ENCODE measurements at places on chromosomes 1 and 21. TPM values are rescaled to one million over a fixed set of nuclear protein-coding genes. Genes with fewer than 3 reads are reported as not detected.

The DMBX1 gene
- total RNA-seq: 0.12 TPM

The VASH2 gene
- 0.63 TPM for total RNA-seq

The GSTM1 gene
- 0.22 TPM for total RNA-seq

The GJA8 gene
- total RNA-seq: not detected

The S100A7 gene
- not detected for total RNA-seq

The ROR1 gene
- total RNA-seq: 0.10 TPM

The FCMR gene
- 65.7 TPM for total RNA-seq

The GPR61 gene
- total RNA-seq: not detected

The ACTA1 gene
- not detected for total RNA-seq

The NR1I3 gene
- not detected for total RNA-seq

DNA sequence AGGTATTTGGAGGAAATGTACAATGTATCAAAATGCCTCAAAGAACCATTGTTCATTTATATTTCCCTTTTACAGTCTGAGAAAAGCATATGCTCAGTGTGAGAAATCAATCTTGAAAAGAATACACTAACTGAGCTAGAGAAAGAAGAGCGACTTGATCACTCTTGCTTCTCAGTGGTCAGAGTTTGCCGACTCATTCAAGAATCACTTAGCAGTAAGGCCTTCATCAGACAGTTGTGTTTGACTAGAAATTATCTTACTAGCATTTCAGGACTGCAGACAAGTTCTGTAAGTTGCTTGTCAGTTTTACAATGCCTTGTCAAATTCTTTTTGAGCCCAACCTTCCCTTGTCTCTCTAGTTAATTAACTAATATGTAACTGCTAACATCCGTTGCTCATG is 12.9 kb downstream of the RGS18 start:
- no peak for DNase-seq

DNA sequence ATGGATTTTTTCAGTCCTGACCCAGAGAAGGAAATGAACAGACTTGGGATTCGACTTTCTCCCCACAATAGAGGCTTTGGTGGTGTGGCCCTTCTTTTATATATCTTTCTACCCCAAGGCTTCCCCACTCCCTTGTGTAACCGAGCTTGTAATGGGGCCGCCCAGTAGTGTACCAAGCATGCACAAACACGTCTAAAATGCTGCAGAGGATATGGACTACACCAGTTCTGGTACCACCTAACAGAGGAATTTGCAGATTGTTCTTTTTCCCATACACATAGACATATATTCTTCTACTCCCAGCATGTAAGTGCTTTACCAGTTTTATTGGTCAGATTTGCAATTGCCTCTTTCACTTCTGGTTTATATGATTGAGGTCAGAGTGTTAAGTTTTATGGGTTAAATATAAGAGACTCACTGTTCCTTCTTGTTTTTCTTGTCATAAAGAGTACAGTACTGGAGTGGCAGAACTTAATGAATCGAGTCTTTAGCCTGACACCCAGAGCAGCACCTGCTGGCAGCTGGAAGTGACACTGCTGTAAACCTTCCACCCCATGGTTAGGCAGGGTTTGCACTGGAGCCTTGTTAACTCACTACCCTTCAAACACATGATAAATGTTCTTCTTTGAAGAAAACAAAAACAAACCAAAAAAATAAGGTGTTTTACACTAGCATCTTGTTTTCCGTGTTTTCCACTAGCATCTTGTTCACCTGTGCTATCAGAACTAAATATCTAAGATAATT is 198.6 kb downstream of the PTPRC start:
- DNase-seq: no peak

DNA sequence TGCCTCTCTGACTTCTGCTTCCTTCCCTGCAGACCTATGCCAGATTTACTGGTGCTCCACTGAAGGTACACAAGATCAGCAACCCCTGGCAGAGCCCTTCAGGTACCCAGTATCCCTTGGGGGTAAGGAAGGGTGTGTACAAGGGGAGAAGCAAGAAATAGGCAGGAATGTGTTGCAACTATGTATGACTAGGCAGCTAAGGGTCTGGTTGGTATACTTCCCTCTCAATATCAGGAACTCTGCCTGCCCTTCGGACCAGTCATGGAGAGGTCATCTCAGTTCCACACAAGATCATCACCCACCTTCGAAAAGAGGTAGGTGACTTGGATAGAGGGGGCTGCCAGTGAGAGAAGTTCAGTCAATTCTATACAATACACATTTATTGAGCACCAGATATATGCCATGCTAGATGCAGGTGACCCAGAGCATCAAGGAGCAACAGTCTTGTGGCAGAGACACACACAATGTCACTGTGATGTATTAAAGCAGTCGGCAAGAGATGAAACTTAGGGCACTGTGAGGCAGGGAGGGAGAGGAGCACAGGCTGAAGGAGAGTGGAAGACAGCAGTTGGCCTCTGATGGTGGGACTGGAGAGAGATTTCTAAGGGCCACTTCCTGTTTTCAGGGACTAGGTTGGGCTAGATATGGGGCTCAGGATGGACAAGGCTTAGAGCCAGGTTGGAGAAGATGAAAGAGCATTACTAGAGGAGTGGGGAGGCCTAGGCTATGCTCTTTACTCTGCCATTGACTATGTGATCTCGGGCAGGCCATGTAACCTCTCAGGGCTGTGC is 2.0 kb downstream of the MTX1 start:
- DNase-seq: no peak

- DNase-seq: no peak
Measured at GRCh38 chr21:44751186-44751798, 39.9 kb upstream of the TSPEAR start.

DNA sequence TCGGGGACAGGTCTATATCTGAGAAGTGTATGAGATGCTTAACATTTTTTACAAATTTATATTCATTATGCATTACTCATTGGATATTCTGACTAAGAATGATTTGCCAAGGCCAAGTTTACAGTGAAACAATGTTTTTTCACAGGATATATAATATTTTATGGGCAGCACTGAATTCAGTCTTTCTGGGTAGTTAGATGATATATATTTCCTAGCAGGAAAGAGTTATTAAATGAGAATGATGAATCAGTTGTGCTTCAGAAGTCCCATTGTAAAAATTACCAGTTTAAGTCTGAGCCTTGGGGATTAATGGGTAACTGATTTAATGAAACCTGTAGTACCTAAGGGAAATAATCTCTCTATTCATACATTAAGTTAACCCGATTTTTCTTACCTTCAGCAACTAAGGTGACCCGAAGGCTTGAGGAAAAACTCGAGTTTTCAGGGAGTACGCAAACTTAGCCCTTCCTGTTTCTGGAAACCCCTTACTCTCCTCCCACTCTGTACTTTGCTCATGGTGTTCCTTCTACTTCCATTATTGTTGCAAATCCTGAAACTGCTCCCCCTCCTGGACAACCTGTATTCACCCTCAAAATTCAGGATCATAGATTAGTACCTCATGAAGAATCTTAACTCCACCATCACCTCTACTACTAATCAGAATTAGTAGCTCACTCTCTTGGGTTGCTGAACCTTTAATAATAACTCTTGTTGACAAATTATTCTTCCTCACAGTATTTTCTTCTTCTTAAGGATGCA is 135.1 kb downstream of the AK5 start:
- no peak for DNase-seq

DNA sequence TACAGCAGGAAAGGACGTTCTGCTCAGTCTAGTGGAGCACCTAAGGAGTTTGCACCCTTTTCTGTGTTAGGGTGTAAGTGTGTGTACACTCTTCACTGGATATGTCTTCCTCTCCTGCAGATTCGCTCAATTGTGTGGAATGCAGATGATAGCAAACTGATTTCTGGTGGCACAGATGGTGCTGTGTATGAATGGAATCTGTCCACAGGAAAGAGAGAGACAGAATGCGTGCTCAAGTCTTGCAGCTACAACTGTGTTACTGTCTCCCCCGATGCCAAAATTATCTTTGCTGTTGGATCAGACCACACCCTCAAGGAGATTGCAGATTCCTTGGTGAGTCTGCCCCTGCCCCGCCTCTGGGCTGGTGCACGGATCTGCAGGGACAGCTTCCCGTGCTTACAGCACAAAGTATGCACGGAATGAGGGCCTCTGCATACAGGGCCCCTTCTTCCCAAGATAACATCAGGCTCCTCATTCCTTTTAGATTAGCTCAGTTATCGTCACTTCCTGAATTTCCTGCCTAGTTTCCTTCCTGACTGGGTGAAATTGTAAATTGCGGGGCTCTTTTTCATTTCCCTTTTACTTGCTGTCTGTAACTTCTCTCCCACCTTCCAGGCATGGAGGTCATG is 34.6 kb downstream of the CFAP57 start:
- no peak for DNase-seq

GRCh38 chr1:55535724-55536544 is 320.8 kb upstream of the USP24 start:
- DNase-seq: no peak

DNA sequence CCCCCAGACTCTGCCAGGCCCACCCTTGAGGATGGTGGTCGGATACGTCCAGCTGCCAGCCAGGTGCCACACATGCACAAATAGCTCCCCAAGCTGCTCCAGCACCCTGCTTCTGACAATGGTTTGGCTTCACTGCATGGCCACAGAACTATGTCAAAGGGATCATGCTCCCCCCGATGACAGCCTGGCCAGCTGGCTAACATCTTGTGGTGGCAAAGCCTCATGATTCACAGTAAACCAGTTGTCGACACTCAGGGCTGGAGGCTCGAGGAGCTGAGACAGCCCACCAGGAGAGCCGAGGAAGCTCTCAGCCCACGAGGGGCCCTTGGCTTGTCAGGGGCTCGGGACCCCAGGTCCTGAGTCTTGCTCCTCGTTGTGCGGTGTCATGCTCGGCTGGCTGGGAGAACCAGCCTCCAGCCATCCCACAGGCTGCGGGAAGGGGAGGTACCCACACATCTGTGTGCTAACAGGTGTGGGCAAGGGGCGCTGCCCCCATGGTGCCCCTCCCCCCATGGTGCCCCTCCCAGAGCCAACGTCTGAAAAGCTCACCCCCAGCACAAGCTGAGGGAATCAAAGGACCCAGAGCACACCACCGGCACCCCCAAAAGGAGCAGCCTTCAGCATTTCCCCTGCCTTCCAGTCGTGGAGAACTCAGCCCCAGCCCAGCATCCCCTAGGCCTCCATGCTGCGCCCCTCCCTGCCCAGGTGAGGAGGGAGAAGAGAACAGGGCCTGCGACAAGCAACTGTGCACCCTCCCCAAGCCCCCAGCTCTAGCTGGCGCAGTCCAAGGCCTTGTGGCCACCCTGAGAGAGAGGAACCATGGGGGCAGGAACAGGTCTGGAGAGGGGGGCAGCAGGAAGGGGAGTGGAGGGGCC is 41.2 kb downstream of the KIF21B start:
- no peak for DNase-seq

DNA sequence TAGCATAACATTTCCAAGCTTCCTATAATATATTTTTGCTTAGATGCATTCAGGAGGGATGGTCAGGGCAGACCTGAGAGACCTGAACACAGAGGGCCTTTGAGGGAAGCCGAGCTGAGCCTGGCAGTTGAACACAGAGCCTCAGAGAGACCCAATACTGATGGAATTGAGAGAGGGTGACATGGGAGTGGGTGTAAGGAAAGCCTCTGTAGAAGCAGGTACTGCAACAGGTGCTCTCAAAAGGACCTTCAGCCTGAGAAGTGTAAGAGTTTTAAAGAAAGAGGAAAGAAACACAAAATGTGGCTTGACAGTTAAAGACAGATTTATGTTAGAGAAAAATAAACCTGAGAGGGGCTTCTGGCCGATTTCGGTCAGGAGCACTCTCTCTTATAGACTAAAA is 73.9 kb upstream of the PGBD5 start:
- no peak for DNase-seq

GRCh38 chr1:77847621-77848080 is 40.8 kb upstream of the NEXN start:
- no peak for DNase-seq

- DNase-seq: peak; percentile 11
Measured at GRCh38 chr1:234963904-234964702, 164.5 kb downstream of the TOMM20 start.

DNA sequence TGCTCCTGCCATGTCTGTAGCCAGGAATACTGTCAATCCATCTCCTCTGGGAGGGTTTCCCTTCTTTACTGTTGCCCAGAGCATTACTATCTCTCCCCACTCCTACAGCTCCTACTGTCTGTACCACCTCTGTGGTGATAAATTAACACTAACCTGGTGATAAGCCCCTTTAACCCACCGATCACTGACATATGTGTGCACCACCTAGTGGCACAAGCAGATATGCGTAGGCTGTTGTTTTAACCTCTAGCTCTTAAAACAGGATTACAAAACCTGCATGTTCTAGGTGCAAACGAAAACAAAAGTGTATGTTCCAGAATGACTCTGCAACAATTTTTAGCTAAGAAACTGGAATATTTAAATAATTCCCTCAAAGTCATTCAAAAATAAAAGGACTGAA is 93.9 kb upstream of the BEND5 start:
- DNase-seq: no peak

- DNase-seq: no peak
Measured at GRCh38 chr1:198756470-198756869, 117.6 kb downstream of the PTPRC start.

GRCh38 chr1:173590557-173590956 is 12.3 kb downstream of the SLC9C2 start:
- no peak for DNase-seq

GRCh38 chr21:38834725-38835124 is 29.0 kb downstream of the ETS2 start:
- no peak for DNase-seq

- DNase-seq: no peak
Measured at GRCh38 chr1:119485201-119485600, 21.8 kb upstream of the HSD3B1 start.

- peak; percentile 83 for DNase-seq
Measured at GRCh38 chr1:6464514-6464836, 1.5 kb downstream of the TNFRSF25 start.

- DNase-seq: no peak
Measured at GRCh38 chr1:87421809-87422208, 93.1 kb downstream of the LMO4 start.

GRCh38 chr1:216742625-216743024 is 19.4 kb upstream of the ESRRG start:
- no peak for DNase-seq

- DNase-seq: no peak
Measured at GRCh38 chr1:156248323-156248683, 447 bp upstream of the PAQR6 start.

- no peak for DNase-seq
Measured at GRCh38 chr1:37506740-37507139, 7.8 kb downstream of the MEAF6 start.

- DNase-seq: no peak
Measured at GRCh38 chr1:111976332-111976731, 13.1 kb downstream of the KCND3 start.

- DNase-seq: no peak
Measured at GRCh38 chr1:191913260-191913977, 244.8 kb upstream of the RGS18 start.

DNA sequence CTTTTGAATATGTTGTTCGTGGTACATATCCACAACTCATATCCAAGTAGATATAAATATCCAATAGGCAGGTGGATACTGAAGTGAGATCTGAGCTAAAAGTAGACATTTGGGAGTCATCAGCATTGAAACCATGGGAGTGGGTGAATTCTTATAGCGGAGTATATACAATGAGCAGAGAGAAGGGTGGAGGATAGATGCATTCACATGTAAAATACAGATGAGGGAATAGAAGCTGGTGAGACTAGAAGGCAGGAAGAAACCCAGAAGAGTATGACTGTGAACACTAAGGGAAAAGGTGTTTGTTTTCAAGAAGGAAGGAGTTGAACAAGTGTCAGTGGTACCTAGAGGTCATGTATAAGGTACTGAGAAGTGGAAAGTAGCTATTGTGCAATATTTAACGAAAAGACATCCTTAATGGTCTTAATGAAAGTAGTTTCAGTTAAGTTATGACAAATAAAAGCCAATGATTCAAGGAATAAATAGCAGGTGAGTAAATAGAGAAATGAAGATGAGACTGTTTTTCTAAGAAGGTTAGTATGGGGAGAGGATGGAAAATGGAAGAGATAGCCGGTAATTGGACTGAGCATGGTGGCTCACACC is 181.6 kb upstream of the CACYBP start:
- DNase-seq: no peak

Measured in activated CD4-positive, alpha-beta memory T cell treated with anti-CD3 and anti-CD28 coated beads for 36 hours (primary cell).